SK-N-MC (cell line): ENCODE measurements at places on chromosomes 5 and 9.

DNA sequence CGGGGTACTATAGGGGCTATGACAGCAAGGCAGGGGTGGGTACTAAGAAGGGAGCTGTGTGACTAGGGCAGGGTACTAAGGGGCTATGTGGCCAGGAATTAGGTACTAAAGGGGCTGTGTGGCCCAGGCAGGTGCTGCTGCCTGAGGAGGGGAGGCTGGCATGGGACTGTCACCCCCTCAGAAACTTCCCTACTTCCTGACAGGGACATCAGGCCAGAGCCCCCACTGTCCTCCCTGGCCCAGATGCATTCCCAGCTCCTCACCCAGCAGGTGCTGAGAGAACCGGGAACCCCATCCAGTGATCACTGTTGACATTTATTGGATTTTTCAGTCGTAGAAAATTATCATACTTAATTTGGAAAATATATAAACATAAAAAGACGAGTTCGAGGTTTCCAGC lies 26.6 kb downstream of the IRX2 start:
- DNase-seq: no peak

DNA sequence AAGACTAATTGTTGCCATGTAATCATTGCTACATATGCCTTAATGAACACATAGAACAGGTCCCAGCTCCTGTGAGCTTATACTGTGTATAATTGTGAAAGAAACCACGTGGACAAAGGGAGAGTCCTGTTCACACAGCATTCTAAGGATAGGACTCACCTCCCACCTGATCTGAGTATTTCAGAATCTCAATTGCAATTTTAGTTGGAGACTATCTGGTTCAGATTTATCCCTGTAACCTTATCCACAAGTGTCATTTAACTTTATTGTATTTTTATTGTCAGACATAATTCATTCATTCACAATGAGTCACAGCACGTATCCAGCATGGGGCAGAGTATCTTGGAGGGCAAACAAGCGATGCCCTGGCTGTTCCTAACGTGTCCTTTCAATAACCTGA lies 448.3 kb downstream of the NTRK2 start:
- DNase-seq: no peak

DNA sequence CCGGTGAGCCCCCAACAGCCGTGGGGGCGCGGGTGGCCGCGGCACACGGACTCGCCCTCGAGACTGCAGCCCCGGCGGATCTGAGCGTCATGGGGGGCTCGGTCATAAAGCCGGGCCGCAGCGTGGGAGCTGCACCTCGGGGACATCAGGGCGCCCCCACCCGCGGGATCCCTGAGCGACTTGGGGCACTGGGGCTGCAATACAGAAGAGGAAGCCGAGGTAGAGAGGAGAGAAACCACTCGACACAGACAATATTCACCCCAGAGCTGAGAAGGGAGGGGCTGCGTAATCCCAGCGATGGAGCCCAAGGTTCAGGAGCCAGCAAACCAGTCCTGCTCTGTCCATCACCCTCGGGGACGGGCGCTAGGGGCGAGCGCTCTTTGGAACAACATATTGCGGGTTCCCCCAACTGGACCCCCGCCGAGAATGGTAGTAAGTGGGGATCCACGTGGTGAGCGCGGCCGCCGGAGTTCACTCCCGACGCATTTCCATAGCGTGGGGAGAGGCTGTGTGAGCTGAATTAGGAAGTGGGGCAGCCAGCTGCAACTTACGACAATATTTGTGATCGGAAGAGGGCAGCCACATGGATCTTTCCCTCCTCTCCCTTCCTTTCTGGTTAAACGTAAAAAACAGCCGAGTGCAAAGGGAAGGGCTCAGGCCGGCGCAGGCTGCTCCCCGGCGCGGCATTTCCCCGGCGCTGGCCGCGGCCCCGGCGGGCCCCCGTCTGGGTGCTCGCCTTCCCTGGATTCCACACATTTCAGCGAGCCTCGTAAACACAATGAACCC lies 9.9 kb downstream of the PTCH1 start:
- no peak for DNase-seq

- DNase-seq: no peak
Observed at GRCh38 chr5:116365006-116365496, 209.6 kb downstream of the SEMA6A start.

DNA sequence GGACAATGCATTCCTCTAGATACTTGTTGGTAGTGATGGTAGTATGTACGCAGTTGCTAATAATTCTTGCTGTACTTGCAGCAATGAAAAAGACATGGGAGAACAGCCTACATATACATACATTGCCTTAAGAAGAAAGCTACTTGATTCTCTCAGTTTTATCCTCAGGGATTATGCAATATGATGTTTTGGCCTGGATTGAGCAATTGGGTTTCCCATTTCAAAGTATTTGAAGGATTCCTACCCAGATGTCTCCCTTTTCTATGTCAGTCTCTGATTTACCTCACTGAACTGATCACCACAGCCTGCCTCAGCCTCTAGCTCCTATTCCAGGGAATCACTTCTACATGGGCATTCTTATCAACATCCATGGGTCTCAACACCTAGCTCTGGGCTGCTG lies 210.1 kb upstream of the CDH10 start:
- no peak for DNase-seq

DNA sequence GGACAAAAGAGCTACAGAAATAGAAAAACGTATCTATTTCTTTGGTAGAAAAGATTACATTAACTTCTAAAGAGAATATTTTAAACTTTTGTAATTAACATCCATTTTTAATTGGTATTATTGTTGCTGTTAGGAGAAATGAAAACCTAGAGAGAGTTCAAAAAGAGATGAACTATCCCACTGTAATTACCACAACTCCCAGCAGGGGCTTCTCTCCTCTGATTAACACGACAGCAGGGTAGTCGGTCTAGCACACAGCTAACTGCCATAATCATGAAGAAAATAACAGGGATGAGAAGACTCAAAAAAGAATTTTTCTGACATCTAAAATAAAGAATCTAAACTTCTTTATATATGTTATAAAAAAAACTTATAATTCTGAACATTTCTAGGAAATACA lies 86.2 kb upstream of the CDH9 start:
- no peak for DNase-seq

- DNase-seq: no peak
Observed at GRCh38 chr5:9282211-9282610, 263.7 kb downstream of the SEMA5A start.

- DNase-seq: no peak
Observed at GRCh38 chr9:32707326-32707725, 71.9 kb upstream of the TAF1L start.

- DNase-seq: no peak
Observed at GRCh38 chr5:106601620-106602019, 1069.1 kb downstream of the EFNA5 start.

DNA sequence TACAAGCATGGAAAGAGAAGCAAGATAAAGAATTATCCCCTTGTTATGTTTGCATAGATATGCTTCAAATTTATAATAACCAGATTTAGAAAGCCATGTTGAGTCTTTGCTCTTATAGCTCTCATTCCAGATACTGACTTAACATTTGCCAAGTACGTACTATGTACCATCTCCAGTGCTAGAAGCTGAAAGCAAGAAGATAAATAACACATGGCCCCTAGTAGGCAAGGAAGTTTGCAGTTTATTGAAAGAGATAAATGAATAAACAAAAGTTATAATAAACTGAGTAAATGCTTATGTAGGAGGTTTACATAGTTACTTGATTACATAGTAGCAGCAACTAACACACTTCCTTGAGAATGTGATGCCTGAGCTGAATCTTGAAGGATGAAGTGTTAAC lies 628.4 kb downstream of the HINT1 start:
- no peak for DNase-seq

DNA sequence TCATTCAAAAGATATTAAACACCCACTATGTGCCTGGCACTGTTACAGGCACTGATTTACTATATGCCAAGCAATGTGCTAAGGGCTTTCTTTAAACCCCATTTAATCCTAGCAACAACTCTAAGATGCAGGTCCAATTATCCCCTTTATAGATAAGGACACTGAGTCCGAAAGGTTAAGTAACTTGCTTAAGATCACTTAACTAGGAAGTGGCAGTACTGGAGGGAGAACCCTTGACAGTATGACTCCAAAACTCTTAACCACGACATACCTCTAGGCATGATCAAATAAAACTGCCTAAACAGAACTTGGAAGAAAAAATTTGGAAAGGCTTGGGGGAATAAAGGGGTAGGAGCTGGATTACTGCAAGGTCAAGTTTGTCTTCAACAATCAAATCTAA lies 1.7 kb downstream of the RAB14 start:
- DNase-seq: no peak

- DNase-seq: no peak
Observed at GRCh38 chr5:156121234-156121633, 205.7 kb upstream of the SGCD start.

DNA sequence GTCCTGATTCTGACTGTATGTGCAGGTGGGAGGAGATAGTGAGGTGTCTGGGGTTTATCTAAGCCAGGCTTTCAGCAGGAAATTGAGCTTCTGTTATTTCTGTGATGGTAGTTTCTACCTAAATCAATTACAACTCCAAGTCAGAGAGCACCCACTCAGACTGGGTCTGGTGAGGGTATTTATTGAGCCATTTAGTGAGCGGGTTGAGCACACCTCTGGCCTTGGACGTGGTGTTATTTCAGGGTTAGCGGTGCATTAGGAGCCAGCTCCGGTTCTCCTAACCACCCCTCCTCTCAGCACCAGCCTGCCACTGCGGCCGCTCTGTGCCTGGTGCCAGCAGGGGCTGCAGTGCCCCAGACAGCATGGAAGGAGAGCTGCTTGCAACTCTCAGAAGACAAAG lies 238.9 kb downstream of the CACNA1B start:
- no peak for DNase-seq

- no peak for DNase-seq
Observed at GRCh38 chr9:89864731-89865130, 259.9 kb downstream of the GADD45G start.
